ENCODE measurements at places on chromosomes 5 and 9.
A peak's percentile ranks its signal among the peaks of the same experiment; 100 is the strongest.

GRCh38 chr9:135612437-135612836 lies 26.9 kb downstream of the GLT6D1 start:
- DNase-seq: no peak

DNA sequence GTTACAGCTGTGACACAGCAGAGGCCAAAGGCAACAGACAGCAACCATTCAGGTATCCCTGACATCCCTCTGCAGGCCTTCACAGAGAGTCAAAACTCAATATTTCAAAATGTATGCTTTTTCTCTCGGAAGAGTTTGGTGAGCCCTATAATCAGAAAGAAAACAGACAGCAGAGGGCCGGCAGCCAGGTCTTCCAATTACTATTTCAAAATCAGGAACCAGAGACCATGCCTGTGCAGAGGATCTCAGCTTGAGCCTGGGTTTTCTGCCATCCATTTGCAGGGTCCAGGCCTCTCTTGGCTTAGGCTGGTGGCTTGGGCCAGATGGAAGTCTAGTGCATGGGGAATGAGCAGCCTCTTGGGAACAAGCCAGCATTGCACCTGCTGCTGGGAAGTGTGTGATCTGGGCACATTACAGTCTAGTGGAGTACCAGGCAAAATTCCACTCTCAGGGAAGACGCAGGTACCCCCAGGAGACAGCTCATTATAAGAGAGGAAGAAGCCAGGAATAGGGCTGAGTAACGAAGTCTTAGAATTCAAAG lies 231.3 kb downstream of the ENC1 start:
- DNase-seq: no peak

GRCh38 chr9:110837401-110838005 lies 168.9 kb downstream of the MUSK start:
- DNase-seq: no peak

- DNase-seq: no peak
Observed at GRCh38 chr9:122320413-122320881, 50.4 kb upstream of the PTGS1 start.

- no peak for DNase-seq
Observed at GRCh38 chr5:41065691-41066335, 5.3 kb downstream of the MROH2B start.

DNA sequence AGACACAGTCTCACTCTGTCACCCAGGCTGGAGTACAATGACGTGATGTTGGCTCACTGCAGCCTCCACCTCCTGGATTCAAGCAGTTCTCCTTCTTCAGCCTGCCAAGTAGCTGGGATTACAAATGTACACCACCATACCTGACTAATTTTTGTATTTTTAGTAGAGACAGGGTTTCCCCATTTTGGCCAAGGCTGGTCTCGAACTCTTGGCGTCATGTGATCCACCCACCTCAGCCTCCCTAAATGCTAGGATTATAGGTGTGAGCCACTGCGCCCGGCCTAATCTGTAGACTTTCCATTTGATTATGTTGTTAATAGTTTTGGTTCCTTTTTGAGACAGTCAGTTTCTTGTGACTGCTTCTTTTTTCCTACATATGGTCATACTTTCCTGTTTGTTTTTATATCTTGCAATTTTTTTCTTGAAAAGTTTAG lies 31.0 kb downstream of the MTREX start:
- no peak for DNase-seq

- DNase-seq: no peak
Observed at GRCh38 chr5:171080186-171080938, 218.5 kb downstream of the RANBP17 start.

GRCh38 chr5:57986761-57987341 lies 473.0 kb downstream of the PLK2 start:
- peak; percentile 56 for DNase-seq

GRCh38 chr5:144060598-144060997 lies 109.9 kb downstream of the YIPF5 start:
- DNase-seq: no peak

DNA sequence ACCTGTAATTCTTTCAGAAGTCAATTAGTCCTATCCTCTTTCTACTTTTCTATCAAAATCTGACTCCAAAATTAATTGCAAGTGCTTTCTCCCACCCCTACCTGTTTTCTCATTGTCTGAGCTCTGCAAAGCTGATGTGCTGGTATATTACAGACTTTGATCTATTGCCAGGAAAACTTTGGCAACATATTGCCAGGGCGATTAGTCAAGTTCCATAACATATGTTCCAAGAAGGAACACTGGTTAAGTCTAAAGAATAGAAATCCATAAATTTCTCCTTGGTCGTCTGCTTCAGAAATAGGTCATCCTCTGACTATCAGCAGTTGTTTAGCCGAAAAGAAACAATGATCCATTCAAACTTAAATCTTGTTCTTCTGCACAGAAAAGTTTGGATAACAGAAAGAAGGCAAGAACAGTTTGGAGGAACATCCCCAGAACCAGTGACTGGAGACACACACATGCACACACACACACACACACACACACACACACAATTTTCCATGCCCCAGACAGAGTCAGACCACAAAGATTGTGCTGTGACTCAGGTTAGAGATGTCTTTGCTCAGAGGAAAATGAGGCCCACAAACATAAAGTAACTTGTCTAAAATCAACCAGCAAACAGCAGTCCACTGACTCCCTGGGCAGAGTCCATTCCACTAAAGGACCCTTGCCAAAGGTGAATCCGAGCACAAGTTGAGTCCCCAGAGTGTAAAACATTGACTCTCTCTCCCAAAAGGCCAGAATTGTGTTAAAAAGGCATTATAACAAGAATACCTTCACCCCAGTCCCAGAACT lies 202.1 kb downstream of the DEPDC1B start:
- no peak for DNase-seq

GRCh38 chr5:154302161-154302560 lies 111.6 kb downstream of the GALNT10 start:
- DNase-seq: no peak

DNA sequence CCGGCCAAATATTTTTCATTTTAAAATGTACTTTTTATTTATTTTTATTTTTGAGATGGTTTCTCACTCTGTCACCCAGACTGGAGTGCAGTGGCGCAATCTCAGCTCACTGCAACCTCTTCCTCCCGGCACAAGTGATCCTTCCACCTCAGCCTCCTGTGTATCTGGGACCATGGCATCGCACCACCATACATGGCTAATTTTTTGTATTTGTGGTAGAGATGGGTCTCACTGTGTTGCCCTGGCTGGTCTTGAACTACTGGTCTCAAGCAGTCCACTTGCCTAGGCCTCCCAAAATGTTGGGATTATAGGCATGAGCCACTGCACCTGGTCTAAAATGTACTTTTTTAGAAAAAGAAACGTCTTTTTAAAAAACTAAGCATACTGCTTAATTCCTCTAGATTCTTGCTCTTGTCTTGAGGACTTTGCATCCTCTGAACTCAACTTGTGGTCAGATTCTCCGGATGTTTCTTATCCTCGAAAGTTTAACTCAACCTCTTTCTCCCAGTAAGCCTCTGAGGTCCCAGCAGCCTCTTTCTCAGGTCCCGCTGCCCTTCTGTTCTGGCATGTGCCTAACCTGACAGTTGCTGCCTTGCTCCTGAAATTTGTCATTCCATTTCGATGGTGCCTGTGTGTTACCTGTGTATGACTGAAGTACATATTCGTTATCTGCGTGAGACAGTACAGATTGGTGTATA lies 63.0 kb downstream of the TRIO start:
- no peak for DNase-seq

- DNase-seq: no peak
Observed at GRCh38 chr5:139710319-139711066, 62.3 kb downstream of the CXXC5 start.

DNA sequence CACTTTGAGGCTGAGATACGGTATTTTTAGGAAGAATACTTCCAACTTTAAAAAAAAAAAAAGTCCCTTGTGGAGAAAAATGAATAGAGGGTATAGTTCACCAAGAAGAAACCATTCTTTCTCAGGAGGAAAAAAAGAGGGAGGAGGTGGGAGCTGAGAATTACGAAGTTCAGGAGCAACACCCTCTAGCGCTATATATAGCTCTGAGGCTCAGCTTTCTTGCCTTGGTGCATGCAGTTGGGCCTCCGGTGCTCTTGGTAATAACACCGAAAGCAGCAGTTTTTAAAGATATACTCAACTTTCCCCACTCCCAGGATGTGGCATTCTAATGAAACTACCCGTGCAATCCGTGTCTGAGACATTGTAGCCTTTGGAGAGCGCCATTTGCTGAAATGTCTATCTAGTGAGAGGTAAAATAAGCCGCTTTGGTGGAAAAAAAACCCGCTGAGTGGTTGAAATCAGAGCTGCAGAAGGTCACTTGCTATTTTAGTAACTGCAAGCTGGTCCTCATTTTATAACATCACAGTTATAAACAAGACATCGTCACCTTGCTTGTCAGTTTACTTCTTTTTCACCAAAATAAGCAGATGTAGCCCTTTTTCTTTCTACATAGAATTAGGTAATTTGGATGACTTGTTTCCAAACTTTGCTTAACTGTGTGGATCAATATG lies 156.4 kb downstream of the RORB start:
- no peak for DNase-seq

DNA sequence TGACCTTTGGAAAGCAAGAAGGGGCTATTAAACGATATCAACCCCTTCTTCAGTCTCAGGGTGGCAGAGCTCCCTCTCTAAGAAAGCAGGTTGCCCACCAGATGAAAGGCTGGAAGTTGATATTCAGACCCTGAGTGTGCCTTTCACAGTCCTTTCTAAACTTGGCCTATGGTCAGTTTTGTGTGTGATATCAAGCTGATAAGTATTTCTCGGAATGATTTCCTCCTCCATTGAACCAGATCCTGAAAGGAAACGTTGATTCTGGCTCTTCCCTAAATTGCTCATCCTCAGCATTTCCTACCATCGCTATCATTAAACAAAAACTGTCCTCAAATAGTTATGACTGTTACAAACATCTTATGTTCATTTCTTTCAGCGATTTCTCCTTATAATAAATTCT lies 130.4 kb downstream of the CEMIP2 start:
- DNase-seq: no peak

DNA sequence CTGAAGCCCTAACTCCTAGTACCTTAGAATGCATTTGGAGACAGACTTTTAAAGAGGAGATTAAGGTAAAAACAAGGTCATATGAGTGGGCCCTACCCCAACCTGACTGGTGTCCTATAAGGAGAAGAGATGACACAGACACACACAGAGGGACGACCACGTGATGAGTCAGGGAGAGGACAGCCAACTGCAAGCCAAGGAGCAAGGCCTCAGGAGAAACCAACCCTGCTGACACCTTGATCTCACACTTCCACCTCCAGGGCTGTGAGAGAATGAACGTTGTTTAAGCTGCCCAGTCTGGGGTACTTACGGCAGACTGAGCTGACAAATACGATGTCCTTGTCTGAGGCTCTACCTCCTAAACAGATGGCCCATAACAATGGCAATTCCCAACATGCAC lies 93.6 kb downstream of the ROR2 start:
- DNase-seq: no peak

DNA sequence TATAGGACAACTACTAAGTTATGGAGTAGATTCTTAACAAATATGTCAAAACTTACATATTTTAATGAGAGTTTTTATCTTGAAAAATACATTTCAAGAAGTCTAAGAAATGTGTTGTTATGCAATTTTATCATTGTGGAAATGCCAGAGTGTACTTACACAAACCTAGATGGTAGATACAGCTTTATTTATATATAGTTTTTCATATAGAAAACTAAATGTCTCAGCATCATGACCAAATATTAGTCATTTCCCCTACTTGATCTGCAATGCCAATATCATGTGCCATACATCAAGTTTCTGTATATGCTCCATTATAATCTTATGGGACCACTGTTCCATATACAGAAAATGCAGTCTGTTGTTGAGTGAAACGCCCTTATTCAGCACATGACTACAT lies 28.7 kb downstream of the CAST start:
- no peak for DNase-seq

- no peak for DNase-seq
Observed at GRCh38 chr9:16267281-16268066, 603.0 kb downstream of the BNC2 start.

DNA sequence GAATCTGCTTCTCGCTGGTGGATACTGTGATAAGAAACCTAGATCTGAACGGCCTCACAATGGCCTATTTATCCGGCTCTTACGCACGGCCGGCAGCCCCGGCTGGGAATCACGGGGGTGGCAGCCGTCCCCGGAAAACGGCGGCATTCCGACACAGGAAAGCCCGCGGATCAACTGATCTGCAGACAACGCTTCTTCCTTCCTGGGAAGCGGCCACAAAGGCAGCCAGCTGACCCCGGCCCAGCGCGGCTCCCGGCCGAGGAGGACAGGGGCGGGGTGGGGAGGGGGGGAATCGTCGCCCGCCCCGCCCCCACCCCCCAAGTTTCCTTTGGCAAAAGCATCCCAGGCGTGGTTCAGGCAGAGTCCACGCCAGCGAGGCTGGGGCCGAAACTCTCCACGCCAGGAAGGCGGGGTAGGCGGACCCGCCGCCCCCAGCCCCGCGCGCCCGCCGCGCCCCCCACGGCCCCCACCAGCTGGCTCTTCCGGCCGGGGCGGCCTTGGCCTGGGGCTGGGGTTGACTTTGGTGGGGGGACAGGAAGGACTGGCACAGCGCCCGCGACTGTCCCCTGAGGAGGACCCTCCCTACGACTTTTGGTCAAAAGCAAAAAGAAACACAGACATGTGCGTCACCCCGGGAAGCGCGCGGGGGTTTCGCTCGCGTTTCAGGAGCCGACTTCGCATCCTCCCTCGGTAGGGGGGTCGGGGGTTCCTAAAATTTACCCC lies 247.7 kb upstream of the ANKRD55 start:
- no peak for DNase-seq

GRCh38 chr5:4804691-4805360 lies 335.3 kb upstream of the ADAMTS16 start:
- no peak for DNase-seq

- DNase-seq: no peak
Observed at GRCh38 chr5:140673187-140673976, at the start of gene DND1. DND1 (minus strand) TSS chr5:140673576; CDS start chr5:140673542, 34 bp downstream.

- no peak for DNase-seq
Observed at GRCh38 chr5:138935466-138935865, 60.3 kb upstream of the LRRTM2 start.

DNA sequence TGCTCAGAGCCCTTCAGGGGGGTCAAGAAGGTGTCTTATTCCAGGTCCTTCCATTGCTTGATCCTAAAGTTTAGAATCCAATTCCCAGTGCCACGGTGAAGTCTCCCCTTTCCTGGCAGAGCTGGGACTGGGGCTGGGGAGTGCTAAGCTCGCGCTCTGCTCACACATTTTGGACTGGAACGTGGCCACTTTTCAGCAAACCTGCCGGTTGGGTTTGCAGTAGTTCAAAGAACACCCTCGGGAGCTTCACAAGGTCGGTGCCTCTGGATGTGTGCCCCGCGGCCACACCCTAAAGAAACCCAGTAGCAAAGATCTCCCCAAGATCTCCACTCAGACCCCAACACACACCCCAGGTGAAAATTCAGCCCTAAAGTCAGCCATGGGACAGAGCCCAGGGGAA lies at the start of gene C9orf152:
Gene C9orf152, minus strand, starts transcription at position 129 of the 400 bp plus-strand sequence. CDS start 580 bp downstream, outside the sequence.
- DNase-seq: no peak

DNA sequence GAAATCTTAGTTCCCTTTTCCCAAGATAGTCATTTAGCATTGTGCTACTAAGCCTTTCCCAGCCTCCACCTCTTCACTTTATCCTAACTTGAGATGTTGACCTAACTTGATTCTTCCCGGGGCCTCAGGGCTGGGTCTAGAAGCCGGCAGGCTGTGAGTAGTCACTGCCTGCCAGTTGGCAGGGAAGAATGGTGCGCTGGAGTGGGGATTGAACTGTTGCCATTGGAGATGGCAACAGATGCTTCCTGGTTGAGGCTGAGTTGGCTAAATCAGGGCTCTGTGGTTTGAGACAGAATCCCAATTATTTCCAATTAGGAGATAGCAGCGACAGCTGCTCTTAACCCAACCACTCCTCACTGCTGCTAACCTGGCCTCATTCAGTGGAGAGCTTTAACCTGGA lies 343.1 kb downstream of the BRINP1 start:
- DNase-seq: no peak

Measured in epithelial cell of proximal tubule (primary cell).